KG1 (cell line): ENCODE measurements at places on chromosomes 13 and 19.

- DNase-seq, result no peak
Measured at GRCh38 chr13:110627351-110627750, 12.0 kb downstream of the NAXD start.

GRCh38 chr13:84609716-84610115 is 727.4 kb upstream of the SLITRK1 start:
- DNase-seq, result no peak

DNA sequence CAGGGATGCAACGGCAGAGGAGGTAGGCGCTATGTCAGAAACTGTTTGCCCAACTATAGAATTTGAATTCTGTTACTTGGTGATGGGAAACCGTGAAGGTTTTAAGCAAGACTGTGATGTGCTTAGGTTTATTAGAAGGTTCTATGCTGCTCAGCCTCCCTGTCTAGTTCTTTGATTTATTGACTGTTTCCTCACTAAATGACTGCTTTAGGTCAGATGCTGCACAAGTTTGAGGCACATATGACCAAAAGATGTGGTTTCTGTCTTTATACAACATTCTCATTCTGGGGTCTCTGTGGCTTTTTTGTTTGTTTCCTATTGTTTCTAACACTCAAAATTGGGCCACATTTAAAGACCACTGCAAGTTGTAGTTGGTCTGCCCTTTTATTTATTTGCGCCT is 323.0 kb upstream of the OBI1 start:
- DNase-seq, result no peak

GRCh38 chr13:27857282-27857681 is 62.5 kb upstream of the PDX1 start:
- no peak for DNase-seq

GRCh38 chr13:40432018-40432978 is 234.1 kb downstream of the FOXO1 start:
- DNase-seq, result no peak

- no peak for DNase-seq
Measured at GRCh38 chr13:35771898-35772297, 295.4 kb upstream of the MAB21L1 start.

DNA sequence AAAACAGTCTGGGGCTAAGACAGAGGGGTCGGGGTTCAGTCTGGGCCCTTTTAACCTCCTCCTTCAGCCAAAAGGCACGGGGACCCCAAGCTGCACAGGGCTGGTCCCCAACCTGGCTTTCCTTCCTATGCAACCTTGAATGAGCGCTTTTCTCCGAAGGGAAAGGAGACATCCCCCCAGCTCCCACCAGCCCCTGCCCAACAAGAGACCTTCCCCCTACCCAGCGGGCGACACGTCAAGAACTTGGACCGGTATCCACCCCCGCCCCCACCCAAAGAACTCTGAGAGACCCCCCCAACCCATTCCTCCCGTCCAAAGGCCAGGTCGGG is 35.0 kb upstream of the NANOS3 start:
- no peak for DNase-seq

GRCh38 chr13:71867131-71867814 is at the start of gene DACH1:
DACH1 (minus strand) TSS chr13:71867204.
- DNase-seq, result no peak

- DNase-seq, result no peak
Measured at GRCh38 chr13:32746474-32746873, 160.2 kb downstream of the PDS5B start.

DNA sequence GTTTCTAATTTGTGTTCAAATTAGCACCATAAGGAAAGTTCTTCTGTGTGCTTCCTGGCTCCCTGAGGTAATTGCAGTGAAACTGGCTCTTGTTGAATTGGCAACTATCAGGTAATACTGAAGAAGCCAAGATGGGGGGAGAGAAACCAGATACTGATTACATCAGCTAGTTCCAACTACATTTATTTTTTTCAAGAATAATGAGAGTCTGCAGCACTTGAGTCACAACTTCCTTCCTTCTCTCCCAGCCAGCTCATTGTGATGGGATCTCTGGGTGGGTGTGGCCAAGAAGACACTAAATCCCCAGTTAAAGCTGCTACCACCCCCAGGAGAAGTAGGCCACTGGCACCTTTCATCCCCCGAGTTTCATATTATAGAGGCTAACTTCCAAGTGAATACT is 100.7 kb upstream of the RXFP2 start:
- peak; percentile 24 for DNase-seq

DNA sequence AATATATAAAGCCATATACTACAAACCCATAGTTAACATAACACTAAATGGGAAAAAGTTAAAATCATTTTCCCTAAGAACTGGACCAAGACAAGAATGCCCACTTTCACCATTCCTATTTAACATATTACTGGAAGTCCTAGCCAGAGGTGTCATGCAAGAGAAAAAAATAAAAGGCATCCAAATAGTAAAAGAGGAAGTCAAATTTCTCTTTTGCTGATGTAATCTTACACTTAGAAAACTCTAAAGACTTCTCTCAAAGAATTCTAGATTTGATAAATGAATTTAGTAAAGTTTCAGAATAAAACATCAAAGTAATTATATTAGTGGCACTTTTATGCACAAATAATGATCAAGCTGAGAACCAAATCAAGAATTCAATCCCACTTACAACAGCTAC is 678.9 kb upstream of the SLITRK5 start:
- DNase-seq, result peak; percentile 18

DNA sequence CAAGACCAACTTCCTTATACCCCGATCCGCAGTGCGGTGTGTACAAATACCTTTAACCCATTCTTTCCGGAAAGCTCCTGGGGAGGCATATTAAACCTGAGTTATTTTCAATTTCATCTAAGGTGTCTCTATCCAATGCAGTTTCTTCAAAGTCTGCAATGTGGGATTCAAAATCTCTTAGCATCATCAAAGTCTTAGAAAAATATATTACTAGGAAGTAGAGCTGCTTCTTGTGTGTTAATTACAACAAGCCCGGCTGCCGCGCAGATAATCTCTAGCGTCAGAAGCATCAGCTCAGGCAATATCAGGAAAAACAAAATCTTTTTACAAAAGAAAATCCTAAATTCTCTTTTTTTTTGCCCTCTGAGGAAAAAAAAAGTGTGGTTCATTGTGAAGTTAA is 48.1 kb downstream of the ZNF536 start:
- DNase-seq, result no peak

- peak; percentile 68 for DNase-seq
Measured at GRCh38 chr13:24053519-24054251, 106.8 kb upstream of the SPATA13 start.

DNA sequence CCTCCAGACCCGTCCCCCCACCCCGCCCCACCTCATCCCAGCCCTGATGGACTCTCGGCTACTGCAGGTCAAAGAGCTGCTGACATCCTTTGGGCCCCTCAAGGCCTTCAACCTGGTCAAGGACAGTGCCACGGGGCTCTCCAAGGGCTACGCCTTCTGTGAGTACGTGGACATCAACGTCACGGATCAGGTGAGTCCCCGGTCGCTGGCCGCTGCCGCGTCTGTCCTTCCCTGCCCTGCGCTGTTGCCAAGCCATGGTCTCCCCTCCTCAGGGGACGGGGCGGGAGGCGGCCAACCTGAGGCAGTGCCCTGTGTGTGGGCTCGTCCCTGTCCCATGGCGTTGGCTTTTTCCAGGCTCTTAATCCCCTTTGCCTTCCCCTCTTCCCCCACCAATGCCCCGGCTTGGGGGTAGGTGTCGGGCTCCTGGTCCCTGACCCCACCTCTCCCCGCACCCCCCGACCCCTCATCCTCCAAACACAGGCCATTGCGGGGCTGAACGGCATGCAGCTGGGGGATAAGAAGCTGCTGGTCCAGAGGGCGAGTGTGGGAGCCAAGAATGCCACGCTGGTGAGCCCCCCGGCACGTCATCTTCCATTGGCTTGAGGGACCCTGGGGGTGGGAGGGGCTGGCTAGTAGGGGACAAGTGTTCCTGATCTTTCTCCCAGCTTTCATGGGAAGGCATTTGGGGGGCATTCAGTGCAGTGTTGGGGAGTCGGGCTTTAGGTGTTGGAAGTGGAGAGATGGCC is 6.2 kb upstream of the EPN1 start:
- DNase-seq, result no peak

- DNase-seq, result no peak
Measured at GRCh38 chr13:40519637-40520036, 146.8 kb downstream of the FOXO1 start.

GRCh38 chr13:106568299-106569003 is 514 bp upstream of the ARGLU1 start:
- DNase-seq, result peak; percentile 73

GRCh38 chr19:41997121-41997850 is 3.3 kb upstream of the ATP1A3 start:
- no peak for DNase-seq

- DNase-seq, result no peak
Measured at GRCh38 chr13:106029676-106030290, 505.7 kb downstream of the EFNB2 start.

DNA sequence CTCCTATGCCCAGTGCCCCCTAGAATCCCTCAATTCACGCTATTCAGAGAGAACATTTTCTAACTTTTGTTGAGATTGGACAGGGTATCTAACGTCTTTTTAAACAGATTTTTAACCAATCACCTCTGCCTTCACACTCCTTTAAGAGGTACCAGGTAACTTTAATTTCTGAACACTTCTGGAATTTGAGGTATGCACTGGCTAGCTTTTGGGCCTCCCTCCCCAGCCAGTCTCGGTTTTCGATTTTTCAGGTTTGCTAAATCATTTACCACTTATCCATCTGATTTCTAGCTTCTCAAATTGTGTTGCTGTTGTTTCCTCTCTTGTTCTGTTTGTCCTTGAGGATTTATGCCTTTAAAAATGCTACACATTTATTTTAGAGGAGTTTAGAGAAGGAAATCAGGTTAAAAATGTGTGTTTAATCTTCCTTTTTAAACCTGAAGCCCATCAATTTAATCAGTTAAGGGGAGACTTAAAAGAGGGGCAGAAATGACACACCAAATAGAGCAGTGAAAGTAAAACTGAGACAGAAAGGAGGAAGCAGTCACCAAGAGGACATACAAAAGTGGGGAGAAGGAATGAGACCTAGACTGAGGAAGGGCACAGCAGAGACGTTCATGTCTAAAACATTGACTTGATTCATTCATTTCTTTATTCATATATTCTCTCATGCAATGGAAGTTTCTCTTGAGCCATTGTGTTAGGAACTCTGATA is 139.6 kb upstream of the HTR2A start:
- DNase-seq, result no peak

DNA sequence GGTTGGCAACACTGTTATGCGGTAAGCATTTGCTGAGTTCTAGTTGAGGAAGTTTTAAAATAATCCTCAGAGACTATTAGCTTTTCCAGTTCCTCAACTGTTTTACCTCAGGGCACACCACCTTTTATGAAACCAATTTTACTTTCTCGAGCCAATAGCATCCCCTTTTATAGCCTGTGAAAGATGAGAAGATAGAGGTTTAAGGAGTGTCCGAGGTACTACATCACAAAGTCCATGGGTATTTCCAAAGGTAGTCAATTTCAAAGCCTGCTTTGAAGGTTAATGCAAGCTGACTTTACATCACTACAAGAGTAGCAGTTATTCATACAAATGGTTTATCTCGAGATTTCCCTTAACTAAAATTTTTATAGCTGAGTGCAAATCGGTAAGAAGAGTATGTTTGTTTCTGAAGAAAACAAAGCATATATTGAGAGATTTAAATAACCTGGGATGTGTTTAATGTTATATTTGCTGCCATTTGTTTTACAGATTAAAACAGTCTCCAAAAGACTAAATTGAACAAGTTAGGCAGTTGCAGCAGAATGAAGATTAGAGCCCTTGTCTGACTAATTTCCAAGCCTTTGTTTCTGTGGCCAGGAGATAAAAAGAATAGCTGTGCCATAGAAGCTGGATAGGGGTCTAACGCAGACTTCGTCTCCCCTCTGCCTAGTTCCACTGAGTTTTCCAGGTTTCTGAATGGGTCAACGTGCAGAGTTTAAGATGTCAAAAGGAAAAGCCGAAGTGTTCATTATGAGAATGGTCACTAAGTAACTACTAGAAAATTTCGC is 74.7 kb upstream of the TRPC4 start:
- no peak for DNase-seq

- no peak for DNase-seq
Measured at GRCh38 chr13:35474496-35475211, 1.8 kb downstream of the MAB21L1 start.

- no peak for DNase-seq
Measured at GRCh38 chr13:76797361-76797760, 88.8 kb downstream of the KCTD12 start.

- no peak for DNase-seq
Measured at GRCh38 chr19:32458500-32459123, 53.0 kb downstream of the DPY19L3 start.

GRCh38 chr13:99290894-99291293 is 16.3 kb downstream of the GPR183 start:
- DNase-seq, result no peak

DNA sequence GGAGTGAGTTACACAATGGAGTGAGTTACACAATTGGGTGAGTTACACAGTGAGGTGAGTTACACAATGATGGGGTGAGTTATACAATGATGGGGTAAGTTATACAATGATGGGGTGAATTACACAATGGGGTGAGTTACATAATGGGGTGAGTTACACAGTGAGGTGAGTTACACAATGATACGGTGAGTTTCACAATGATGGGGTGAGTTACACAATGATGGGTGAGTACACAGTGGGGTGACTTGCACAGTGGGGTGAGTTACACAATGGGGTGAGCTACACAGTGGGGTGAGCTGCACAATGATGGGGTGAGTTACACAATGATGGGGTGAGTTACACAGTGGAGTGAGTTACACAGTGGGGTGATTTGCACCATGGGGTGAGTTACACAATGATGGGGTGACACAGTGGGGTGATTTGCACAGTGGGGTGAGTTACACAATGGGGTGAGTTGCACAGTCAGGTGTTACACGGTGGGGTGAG is 52.5 kb upstream of the GAS6 start:
- no peak for DNase-seq

- DNase-seq, result no peak
Measured at GRCh38 chr19:10864538-10864899, 6.8 kb upstream of the CARM1 start.

- DNase-seq, result no peak
Measured at GRCh38 chr13:48977286-48977625, 1.5 kb downstream of the FNDC3A start.

- no peak for DNase-seq
Measured at GRCh38 chr13:108070925-108071324, 144.4 kb downstream of the LIG4 start.

GRCh38 chr13:107730813-107731212 is 484.5 kb downstream of the LIG4 start:
- DNase-seq, result no peak

DNA sequence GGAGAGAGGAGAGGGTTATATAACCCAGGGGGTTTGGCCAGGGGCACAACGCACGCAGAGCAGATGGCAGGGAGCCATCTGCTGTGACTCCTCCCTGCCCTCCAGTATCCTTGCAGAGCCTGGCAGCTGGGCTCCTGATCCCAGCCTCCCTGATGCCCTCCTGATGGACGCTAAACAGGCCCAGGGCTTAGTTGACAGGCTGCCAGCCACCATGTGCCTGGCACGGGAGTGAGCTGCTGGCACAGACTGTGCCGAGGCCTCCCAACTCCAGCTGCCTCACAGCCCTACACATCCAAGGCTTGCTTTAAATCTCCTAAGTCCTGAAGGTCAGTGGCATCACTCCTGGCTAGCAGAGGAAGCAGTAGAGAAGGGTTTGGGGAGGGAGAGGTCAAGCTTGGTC is 16.7 kb downstream of the SYDE1 start:
- DNase-seq, result no peak

GRCh38 chr13:30415430-30416030 is 6.8 kb upstream of the UBE2L5 start:
- DNase-seq, result no peak
